COLO829 (cell line): ENCODE measurements at places on chromosomes 6 and 20.

- peak; percentile 28 for DNase-seq
Measured at GRCh38 chr6:55069132-55069781, 105.1 kb upstream of the HCRTR2 start.

- no peak for DNase-seq
Measured at GRCh38 chr6:69974193-69974592, 107.8 kb downstream of the COL19A1 start.

GRCh38 chr6:73108949-73109348 is 116.3 kb downstream of the KHDC1L start:
- DNase-seq, result no peak

DNA sequence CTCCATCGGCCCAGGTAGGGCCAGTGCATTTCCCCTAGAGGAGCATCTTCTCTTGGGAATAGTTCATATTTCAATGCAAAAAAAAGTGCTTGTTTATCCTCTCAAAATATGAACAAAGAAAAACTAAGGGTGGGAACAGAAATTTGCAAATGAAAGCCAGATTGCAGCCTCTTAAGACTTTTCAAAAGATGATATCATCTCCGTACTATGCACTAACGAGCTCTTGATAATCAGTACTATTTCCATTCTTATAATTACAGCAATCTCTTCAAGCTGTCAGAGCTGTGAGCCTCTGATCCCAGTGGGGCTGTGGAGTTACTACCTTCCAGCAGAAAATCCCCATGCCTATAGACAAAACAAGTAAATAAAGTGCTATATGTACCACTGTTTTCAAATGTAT is 77.1 kb downstream of the SOD2 start:
- no peak for DNase-seq

DNA sequence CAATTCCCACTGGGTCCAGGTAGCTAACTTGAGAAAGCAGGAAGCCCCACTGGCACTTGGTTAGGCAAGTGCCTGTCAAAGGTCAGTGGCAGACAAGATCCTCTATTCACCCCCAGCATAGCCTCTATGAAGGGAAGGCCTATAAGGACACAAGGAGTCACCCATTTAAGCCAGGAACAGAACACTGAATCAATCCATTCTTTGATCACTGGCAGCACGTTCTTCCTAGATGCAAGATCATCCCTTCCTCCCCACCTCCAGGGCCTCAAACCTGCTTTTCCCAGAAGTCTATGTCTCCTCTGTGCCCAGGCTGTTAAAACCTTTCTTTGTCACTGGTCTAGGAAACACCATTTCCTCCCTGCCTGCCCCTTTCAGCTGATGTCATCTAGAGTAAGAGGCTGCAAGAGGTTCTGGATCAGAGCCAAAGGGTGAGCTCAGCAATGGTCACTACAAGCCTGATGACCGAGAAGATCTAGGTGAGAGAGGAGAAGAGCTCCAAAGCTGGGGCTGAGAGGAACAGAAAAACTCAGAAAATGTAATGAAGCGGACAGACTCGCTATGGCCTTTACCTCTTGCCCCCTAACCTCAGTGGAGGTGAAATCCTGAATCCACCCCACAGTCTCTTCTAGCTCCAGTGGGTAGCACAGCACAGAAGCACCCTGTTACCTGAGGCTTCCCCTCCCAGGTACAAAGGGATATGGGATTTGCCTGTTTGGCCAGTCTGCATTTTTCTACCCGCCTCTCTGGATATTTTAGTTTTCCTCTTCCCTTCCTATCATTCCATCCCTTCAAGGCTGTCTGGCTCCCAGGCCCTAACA is 1.8 kb downstream of the GTPBP2 start:
- peak; percentile 96 for DNase-seq
